ENCODE measurements at places on chromosomes 16 and 17. TPM values are rescaled to one million over a fixed set of nuclear protein-coding genes. Genes with fewer than 3 reads are reported as not detected.

- peak; percentile 31 for DNase-seq
Measured at GRCh38 chr16:49602201-49602975, 228.8 kb downstream of the C16orf78 start.

DNA sequence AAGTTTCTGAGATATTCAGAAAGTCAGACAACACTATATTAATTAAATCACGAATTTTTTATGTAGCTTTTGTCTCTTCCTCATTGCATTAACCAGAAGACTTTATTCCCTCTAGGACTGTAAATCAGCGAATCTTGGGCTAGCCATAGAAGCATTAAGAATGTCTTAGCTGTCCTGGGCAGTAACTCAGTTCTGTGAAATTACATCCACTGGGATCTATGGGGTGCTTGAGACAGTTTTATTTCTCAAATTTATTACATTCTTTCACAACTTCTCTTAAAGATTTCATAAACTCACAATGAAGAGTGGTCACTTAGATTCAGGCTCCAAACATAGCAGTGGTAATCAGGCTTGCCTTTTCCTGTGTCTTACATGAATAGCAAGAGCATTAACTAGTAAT is 1153.4 kb downstream of the CDH8 start:
- no peak for DNase-seq

GRCh38 chr17:75365009-75365930 is 40.2 kb downstream of the GRB2 start:
- DNase-seq = no peak

- DNase-seq = no peak
Measured at GRCh38 chr17:44351961-44352827, 7.1 kb downstream of the GRN start.

GRCh38 chr17:82950525-82951102 is 110.8 kb upstream of the ZNF750 start:
- no peak for DNase-seq

- no peak for DNase-seq
Measured at GRCh38 chr16:74601126-74601871, 5.6 kb downstream of the GLG1 start.

DNA sequence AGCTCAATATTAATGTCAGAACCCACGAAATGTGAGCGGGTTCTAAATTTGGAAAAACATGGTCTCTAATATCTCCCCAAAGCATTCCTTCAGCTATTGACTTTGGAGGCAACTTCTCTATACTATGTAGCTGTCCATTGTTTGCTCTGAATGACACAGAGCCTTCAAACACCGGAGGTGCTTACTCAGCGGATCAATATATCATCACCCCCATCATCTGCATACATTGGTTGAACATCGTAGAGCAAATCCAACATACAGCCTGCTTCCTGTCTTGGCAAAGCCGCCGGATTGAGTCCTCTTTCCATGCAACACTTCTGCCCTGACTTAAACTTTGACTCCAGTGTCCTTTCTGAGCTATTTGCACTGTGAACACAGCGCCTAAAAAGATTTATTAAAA is 61.3 kb downstream of the C17orf67 start:
- DNase-seq = no peak

GRCh38 chr17:7215652-7216180 is 3.9 kb downstream of the DLG4 start:
- no peak for DNase-seq

DNA sequence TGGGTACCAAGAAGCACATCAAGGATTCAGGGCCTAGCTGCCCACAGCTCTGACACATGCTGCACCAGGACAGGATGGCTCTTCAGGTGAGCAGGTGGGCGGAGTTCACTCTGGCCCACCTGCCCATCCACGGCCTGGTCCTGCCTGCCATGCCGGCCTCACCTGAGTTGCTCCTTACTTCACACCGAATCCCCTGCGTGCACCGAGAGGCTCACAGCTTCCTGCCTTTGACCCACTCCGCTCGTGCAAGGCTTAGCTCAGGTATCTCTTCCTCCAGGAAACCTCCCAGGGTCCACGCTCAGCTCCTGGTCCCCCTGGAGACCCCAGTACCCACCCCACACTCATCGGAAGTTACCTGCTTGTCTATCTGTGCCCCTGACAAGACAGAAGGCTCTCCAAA is 21.6 kb upstream of the TNRC6C start:
- no peak for DNase-seq

GRCh38 chr17:65013613-65014391 is 42.7 kb downstream of the GNA13 start:
- no peak for DNase-seq

- no peak for DNase-seq
Measured at GRCh38 chr17:62618647-62619416, 8.6 kb upstream of the MRC2 start.

DNA sequence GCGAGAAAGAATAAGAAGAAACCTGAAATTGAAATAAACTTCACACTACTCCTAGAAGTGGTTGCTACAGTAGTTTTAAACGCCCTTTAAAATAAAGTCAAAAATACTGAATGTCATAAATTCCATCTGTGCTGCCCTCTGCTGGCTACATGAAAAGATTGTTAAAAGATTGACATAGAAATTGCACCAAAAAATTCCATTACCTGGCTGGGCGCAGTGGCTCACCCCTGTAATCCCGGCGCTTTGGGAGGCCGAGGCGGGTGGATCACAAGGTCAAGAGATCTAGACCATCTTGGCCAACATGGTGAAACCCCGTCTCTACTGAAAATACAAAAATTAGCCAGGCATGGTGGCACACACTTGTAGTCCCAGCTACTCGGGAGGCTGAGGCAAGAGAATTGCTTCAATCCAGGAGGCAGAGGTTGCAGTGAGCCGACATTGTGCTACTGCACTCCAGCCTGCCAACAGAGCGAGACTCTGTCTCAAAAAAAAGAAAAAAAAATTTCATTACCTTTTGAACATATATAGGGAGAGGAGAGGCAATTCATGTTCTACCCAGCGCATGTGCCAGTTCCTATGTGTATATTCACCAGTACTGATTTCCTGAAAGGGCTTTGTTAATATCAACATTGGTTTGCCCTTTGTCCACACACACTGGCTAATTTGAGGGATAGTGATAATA is 36.5 kb downstream of the CYTH1 start:
- DNase-seq = no peak

DNA sequence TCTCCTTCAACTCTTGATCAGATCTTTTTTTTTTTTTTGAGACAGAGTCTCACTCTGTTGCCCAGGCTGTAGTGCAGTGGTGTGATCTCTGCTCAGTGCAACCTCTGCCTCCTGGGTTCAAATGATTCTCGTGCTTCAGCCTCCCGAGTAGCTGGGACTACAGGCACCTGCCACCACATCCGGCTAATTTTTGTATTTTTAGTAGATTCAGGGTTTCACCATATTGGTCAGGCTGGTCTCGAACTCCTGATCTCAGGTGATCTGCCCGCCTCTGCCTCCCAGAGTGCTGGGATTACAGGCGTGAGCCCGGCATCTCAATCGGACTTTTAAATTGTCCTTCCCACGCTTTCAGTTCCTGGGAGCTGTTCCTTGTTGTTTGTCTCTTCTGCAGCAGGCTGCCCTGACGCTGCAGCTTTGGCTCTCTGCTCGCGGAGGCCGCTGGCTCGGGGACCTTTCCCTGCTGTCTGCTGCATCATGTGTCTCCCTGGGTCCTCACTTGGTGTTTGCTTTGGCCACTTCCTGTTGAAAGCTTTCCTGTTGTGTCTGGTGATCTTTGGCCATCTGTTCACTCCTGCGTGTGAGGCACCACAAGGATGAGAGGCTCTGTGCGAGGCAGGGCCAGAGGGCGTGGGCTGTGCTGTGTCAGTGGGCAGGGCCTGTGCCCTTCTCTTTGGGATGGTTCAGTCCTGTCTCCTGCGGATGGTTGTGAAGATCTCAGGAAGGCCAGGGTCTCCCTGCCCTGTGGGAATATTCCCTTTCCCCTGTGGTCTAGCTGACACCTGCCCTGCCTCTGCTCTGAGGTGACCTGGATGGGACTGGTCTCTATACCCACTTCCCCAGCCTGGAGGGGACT is 18.4 kb upstream of the CAPN15 start:
- DNase-seq = peak; percentile 75

GRCh38 chr17:42759982-42760651 is 910 bp upstream of the RAMP2 start:
- no peak for DNase-seq

GRCh38 chr17:29369831-29370735 is 20.1 kb upstream of the TAOK1 start:
- peak; percentile 51 for DNase-seq

GRCh38 chr16:29678691-29679267 is at the start of gene QPRT:
QPRT (plus strand) TSS chr16:29679180; CDS start chr16:29679198, 18 bp downstream.
- peak; percentile 83 for DNase-seq

DNA sequence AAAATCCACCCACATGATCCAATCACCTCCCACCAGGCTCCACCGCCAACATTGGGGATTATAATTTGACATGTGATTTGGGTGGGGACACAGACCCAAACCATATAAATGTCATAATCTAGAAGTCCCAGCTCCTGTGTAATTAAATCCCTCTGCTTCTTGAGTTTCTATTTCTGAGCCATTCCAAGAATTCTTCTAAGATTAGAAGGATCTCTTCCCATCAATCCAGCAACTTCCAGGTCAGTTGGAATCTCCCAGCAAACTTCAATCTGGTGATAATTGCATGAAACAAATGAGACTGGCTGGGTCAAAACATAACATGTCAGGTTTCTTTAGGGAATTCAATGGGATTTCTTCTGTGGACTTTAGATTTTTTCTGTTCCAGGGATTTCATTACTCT is 127.8 kb upstream of the CDH5 start:
- no peak for DNase-seq

- DNase-seq = no peak
Measured at GRCh38 chr16:50496990-50497389, 51.2 kb upstream of the NKD1 start.

DNA sequence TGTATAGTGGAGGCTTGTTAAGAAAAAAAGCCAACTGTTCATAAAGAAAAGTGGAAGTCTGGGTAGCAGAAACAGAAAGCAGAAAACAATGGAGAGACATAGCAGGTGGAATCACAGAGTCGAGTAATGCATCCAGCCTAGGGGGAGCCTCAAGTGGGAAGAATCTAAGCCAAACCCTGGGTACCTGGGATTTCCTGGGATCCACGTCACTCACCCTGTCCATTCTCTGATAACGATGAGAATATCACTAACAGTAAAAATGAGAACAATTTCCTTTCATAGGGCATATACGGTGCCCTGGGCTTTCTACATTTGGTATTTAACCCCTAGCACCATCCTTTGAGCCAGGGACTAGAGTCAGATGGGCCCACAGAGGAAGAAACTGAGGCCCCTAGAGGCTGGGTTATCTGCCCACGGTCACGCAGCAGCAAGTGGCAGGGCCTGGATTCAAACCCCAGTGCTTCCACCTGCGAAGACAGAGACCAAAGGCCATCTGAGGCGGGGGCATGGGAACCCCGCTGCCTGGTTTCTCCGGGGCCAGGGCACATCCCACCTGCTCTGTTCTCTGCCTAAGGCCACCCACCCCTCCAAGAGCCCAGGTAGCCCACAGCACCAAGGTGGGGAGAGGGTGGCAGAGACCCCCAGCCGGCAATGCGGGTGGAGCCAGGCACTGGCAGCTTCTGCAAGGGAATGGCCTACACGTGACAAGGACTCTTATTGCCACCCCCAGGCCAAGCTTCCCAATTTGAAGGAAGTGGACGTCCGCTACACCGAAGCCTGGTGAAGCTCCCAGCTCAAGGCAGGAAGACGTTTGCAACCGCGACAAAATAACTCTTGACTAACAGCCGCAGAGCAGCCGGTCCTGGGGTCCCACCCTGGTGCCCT is 69.8 kb upstream of the PLCG2 start:
- DNase-seq = no peak

GRCh38 chr17:58913971-58914769 is 158.5 kb downstream of the PPM1E start:
- DNase-seq = no peak

DNA sequence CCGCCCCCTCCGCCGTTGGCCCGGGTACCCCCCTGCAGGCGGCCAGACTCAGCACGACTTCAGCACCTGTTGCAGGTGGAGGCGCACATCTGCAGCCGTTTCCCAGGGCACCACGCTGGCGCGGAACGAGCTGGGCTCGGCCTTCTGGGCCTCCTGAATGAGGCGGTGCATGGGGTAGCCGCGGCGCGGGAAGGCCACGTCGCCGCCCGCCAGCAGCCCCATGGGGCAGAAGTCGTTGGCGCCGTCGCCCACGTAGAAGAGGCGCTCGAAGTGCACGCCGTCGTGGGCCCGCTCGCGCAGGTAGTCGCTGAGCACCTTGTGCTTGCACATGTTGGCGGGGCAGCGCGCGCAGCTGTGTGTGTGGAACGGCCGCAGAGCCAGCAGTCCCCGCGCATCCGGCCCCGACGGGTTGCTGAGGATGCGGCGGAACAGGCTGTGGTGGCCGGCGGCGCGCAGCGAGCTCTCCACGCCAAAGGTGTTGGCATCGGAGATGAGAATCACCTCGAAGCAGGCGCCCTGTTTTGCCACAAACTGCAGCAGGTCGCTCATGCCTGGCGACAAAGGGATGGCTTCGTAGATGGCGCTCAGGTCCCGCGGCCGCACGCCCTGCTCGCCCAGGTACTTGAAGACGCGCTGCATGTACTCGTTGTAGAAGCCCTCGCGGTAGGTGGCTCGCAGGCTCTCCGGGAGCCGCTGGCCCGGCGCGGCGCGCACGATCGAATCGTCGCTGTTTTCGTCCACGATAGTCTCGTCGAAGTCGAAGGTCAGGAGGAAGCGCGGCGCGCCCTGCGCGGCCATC is 6.2 kb downstream of the PHOSPHO1 start:
- DNase-seq = no peak

- DNase-seq = peak; percentile 66
Measured at GRCh38 chr17:48804936-48805411, 12.1 kb downstream of the TTLL6 start.

DNA sequence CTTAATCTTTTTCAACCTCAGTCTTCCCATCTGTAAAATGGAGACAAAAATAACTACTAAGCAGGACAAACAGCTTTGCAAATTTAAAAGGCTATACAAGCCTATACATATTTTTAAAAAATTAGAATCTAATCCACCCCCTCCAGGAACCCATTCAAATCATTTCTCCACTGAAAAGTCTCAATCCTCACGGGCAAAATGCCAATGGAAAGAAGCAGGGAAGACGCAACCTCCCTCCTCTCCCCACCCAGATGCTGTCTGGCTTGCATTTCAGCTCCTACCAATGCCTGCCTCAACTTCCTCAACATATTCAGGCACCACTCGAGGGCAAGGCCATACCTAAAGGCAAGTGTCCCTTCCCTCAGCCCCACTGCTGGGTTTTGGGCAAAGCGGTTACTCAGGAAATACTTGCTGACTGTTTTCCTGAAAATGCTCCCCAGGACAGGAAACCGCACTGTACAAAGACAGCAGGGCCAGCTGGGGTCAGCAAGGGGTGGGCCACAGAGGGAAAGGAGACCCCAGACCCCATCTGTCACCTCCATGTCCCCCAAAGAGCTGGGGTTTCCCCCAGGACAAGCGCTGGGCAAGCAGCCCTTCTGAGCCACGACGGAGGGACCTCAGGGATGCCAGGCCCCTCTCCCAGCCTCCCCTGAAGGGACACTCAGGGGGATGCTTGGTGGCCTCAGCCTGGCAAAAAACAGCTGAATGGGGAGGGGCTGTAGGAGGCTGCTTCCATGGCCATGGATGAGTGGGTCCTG is 47.7 kb upstream of the DOC2B start:
- DNase-seq = peak; percentile 34

The KRTAP1-1 gene
- total RNA-seq = not detected

The KRT33A gene
- total RNA-seq = not detected

The TCAP gene
- total RNA-seq = 0.55 TPM

The C17orf100 gene
- 1.9 TPM for total RNA-seq

The SMARCD2 gene
- total RNA-seq = 73.9 TPM

The NECAB2 gene
- 12.9 TPM for total RNA-seq

The TMEM220 gene
- total RNA-seq = 42.7 TPM

The FN3KRP gene
- 14.0 TPM for total RNA-seq

The TIMP2 gene
- total RNA-seq = 26.4 TPM

The CCNF gene
- total RNA-seq = 2.0 TPM

Measured in left lobe of liver (tissue), 2 donors.